ENCODE measurements at places on chromosomes 7 and 10. TPM values are rescaled to one million over a fixed set of nuclear protein-coding genes. Genes with fewer than 3 reads are reported as not detected.

Gene CTTNBP2
- not detected for total RNA-seq

Gene HOXA3
- not detected for total RNA-seq

Gene PLEKHS1
- total RNA-seq: 0.05 TPM

Gene CALML5
- not detected for total RNA-seq

Gene GPR15LG
- not detected for total RNA-seq

Gene SCIN
- total RNA-seq: not detected

All from activated T-helper 1 cell treated with anti-CD3 and anti-CD28 coated beads, Interleukin-12 subunit alpha, Interleukin-12 subunit beta, Interleukin-2, Interleukin-4 antibody, amounts not matched to agents 30 ng/mL and 10 ng/mL and 1 ng/mL, durations not matched to agents 14 hours and 24 hours and 36 hours (primary cell).